ENCODE measurements at places on chromosomes 1 and 21.
A peak's percentile ranks its signal among the peaks of the same experiment; 100 is the strongest.

GRCh38 chr1:104402178-104402577, 652.5 kb downstream of the AMY1C start:
- no peaks in the 10 kb centered on the region for H3K4me1 ChIP-seq
- no peak for DNase-seq
- H3K4me3 ChIP-seq = no peak overlapping the region
- no peaks in the 10 kb centered on the region for H3K27me3 ChIP-seq
- H3K27ac ChIP-seq = no peak overlapping the region
- H3K36me3 ChIP-seq = no peaks in the 10 kb centered on the region

GRCh38 chr1:29521438-29521715, 285.1 kb downstream of the PTPRU start:
- no peak for DNase-seq
- H3K4me3 ChIP-seq = no peak overlapping the region
- no peak overlapping the region for H3K27ac ChIP-seq
- H3K27me3 ChIP-seq = no peaks in the 10 kb centered on the region
- H3K4me1 ChIP-seq = no peaks in the 10 kb centered on the region
- no peaks in the 10 kb centered on the region for H3K36me3 ChIP-seq

- H3K4me1 ChIP-seq = no peaks in the 10 kb centered on the region
- H3K4me3 ChIP-seq = no peak overlapping the region
- DNase-seq = no peak
Observed at GRCh38 chr1:215900684-215901083, 333.6 kb downstream of the KCTD3 start.

- H3K4me1 ChIP-seq = peaks cover 13% of the 10 kb centered on the region
- no peak for DNase-seq
- H3K36me3 ChIP-seq = peaks cover 64% of the 10 kb centered on the region
- H3K27ac ChIP-seq = no peak overlapping the region
Observed at GRCh38 chr1:30936541-30937171, 28.1 kb upstream of the SDC3 start.

- H3K27ac ChIP-seq = no peak overlapping the region
- H3K4me1 ChIP-seq = no peaks in the 10 kb centered on the region
- H3K27me3 ChIP-seq = no peaks in the 10 kb centered on the region
Observed at GRCh38 chr21:46431884-46432488, 26.7 kb upstream of the DIP2A start.

- no peak overlapping the region for H3K4me3 ChIP-seq
- H3K27ac ChIP-seq = no peak overlapping the region
- no peaks in the 10 kb centered on the region for H3K27me3 ChIP-seq
- no peaks in the 10 kb centered on the region for H3K36me3 ChIP-seq
- no peaks in the 10 kb centered on the region for H3K4me1 ChIP-seq
- no peak for DNase-seq
Observed at GRCh38 chr1:23200883-23201282, 16.4 kb downstream of the HTR1D start.

- DNase-seq = peak; percentile 33
- H3K36me3 ChIP-seq = peaks cover under 1% of the 10 kb centered on the region
- no peak overlapping the region for H3K4me3 ChIP-seq
- H3K27me3 ChIP-seq = peaks cover 7% of the 10 kb centered on the region
- peaks cover 14% of the 10 kb centered on the region for H3K4me1 ChIP-seq
Observed at GRCh38 chr1:225424562-225425200, 3.2 kb downstream of the LBR start.

DNA sequence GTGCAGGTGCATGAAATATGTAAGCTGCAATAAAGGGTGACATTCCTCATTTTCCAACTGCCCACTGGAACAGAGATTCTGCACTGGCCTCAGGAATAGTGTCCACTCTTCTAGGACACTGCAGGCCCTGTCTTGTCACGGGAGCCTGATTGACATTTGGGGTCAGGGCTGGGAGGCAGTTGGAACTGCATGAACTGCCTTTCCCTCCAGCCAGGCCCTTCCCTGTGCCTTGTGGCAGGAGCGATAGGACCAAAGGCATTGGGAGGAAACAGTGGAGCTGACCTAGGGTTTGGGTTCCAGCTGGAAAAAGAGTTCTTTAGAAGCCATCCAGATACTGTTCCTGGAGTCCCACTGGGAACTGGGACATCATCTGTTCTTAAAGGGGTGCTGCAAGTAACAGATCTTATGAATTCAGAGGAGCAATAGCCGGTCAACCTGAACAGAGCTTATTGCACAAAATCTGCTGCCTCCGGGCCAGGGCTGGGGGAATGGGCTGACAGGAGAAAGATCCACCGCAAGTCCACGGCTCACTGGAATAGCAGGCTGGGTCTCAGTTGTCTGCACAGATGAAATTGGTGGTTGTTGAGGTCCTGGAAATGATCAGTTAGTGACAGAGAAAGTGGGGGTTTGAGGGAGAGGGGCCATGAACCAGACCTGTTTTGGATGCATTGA, 451.7 kb downstream of the CAMTA1 start:
- no peak overlapping the region for H3K4me3 ChIP-seq
- H3K4me1 ChIP-seq = no peaks in the 10 kb centered on the region
- H3K27me3 ChIP-seq = no peaks in the 10 kb centered on the region
- no peaks in the 10 kb centered on the region for H3K36me3 ChIP-seq
